Stimulated activated CD4-positive, alpha-beta T cell treated with anti-CD3 and anti-CD28 coated beads, Interleukin-2, amount 100 ng/mL, for 48 hours (primary cell): ENCODE measurements at places on chromosomes 13 and 19.

GRCh38 chr13:109833940-109834339, 47.6 kb upstream of the IRS2 start:
- no peak for DNase-seq

GRCh38 chr13:24168979-24169378, 8.5 kb downstream of the SPATA13 start:
- no peak for DNase-seq

GRCh38 chr13:111508164-111508870, 187.9 kb downstream of the TEX29 start:
- no peak for DNase-seq

DNA sequence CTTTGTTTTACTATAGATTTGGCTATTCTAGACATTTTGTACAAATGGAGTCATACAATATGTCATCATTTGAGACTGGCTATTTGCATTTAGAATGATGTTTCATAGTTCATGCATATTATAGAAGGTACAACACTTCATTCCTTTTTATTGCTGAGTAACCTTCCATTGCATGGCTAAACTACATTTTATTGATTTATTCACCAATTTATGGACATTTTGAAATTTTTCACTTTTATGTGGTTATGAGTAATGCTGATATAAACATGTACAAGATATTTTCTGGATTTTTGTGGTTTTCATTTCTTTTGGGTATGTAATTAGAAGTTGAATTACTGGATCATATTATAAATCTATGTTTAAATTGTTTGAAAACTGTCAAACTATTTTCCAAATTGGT, 710.3 kb upstream of the SLITRK5 start:
- no peak for DNase-seq

- no peak for DNase-seq
Observed at GRCh38 chr19:54551950-54552912, 21.4 kb upstream of the LILRA2 start.

DNA sequence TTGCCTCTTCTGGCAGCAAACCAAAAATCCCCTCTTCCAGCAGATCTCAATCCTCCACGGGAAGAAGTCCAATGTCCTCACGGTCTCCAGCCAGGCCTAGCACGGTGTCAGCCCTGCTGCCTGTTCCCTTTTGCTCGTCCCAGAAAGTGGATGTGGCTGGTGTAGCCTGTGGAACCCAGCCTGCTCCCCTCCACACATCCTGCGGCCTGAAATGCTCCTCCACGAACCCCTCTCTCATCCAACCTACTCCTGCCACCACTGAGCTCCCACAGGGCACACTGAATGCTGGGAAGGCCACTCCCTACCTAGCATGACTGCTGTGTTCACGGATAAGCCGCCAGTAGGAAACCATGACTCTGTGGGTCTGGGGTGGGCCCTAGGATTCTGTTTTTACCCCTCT, 3.0 kb downstream of the MBOAT7 start:
- DNase-seq: no peak

GRCh38 chr19:49151267-49152118, 3.7 kb downstream of the HRC start:
- DNase-seq: no peak

- no peak for DNase-seq
Observed at GRCh38 chr19:1551068-1552040, 16.8 kb downstream of the MEX3D start.

GRCh38 chr19:56949626-56950025, 109.1 kb upstream of the PEG3 start:
- no peak for DNase-seq

DNA sequence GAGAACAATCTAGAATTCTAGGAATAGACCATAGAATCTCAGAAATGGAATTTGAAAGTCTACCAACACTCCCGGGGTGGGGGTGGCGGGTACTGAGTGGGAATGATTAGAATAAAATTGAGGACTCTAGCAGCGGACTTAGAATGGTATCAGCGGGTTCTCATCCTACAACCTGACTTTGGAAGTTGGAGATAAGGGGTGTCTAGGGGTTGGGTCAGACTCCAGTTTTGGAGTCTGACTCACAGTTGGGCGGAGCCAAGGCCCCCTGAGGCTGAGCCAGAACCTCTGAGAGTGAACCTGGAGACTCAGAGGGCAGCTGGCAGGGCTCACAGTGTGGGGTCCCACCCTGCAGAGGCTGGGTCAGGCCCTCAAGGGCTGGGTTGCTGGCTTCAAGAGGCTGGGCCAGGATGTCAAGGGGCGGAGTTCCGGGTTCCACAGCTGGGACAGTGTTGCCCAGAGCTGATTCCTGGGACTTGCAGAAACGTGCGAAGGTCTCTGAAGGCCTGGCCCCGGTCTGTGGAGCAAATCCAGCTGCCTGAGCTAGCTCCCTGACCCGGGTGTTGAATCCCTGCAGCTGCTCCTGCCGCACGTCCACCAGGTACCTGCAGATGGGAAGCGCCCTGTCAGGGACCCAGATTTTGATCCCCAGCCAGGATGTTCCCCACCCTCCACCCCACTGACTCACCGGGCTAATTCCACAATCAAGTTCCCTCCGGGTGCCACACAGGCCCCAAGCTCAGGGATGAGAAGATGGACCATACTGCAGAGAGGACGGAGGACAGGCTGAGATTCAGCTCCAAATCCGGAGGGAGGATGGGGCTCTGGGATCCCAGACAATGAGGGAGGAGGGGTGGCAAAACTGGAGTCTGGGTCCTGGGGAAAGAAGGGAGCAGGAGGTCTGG, 1.6 kb upstream of the TNNI3 start:
- DNase-seq: no peak

DNA sequence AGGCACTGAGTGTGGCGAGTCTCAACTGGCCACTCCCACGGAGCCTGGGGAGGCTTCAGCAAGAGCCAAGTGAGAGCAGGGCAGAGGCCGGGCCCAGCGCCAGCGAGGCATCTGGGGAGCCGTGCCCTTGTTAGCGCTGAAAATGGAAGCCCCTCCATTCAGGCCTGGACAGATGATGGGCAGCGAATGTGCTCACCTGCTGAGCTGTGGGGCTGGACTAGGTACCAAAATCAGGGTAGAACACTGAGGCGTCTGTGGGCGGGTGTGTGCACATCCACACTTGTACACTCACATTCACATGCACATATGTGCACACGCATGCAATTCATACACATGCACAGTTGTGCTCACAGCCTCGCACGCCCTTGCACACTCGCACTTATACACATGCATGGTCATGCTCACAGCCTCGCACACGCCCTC, 20.7 kb downstream of the NAXD start:
- DNase-seq: no peak
